ENCODE measurements at places on chromosomes 3 and 15. TPM values are rescaled to one million over a fixed set of nuclear protein-coding genes. Genes with fewer than 3 reads are reported as not detected.

- no peak for DNase-seq
Observed at GRCh38 chr15:82158811-82159210, 103.7 kb downstream of the EFL1 start.

DUOX2 gene
- total RNA-seq = not detected

- DNase-seq = no peak
Observed at GRCh38 chr3:20537234-20537633, 351.2 kb upstream of the SGO1 start.

- DNase-seq = no peak
Observed at GRCh38 chr15:89991312-89991711, 9.8 kb upstream of the ZNF710 start.

MOBP gene
- total RNA-seq = not detected

DNA sequence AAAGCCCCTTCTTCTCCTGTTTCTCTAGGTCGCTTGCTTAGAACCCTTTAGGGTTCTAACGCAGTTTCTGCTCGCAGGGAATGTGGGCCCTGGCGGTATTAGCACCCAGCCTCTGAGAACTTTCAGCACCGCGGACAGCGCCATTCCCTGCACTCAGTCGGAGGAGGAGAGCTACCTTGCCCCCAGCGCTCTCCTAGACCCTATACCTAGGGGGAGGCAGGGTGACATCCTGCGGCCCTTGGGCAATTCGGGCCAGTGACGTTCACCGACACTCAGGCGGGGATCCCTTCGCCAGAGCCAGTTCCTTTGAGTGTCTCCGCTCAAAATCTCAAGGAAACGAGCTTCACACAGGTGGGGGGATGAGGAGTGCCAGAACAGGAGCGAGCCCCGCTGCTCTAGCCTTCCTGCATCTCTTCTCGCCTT lies 1.3 kb downstream of the SLC7A14 start:
- peak; percentile 18 for DNase-seq

HCN4 gene
- total RNA-seq = not detected

- DNase-seq = peak; percentile 93
Observed at GRCh38 chr15:31024330-31024729, 32.9 kb upstream of the MTMR10 start.

DNA sequence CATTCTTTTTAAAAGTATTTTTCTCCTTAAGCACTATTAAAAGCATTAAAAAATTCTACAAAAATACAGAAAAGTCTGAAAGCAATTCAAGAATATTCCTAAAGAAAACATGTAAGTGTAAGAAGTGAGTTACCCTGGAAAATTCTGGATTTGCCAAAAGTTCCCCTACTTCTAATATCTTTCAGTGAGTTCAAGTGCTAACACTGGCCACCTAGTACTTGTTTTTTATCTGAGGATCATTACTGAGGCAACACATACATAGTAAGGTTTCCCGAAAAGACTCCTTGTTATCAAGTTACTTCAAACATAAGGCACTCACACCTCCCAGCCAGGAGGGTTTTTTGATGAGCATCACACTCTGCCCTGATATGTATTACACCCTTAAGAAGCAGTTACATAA lies 158.4 kb downstream of the TIGIT start:
- no peak for DNase-seq

- DNase-seq = peak; percentile 83
Observed at GRCh38 chr3:120425572-120426250, 25.1 kb downstream of the FSTL1 start.

DNA sequence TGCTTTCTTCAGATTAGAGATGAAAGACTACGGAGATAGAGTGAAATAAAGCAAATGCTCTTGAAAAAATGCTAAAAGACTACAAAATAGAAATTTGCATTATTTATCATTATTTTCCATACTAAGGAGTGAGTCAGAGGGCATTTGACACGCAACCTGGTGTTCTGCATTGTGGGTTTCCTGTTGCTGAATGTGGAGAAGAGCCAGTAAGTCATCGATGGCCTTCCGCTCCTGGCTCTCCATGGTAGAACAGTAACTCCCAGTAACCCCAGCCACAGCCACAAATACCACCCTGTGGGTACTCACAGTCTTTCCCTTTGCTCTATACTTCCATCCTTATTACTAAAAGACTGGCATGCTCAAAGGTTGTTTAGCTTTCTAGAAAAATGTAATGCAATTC lies 61.5 kb downstream of the CGGBP1 start:
- no peak for DNase-seq

DNA sequence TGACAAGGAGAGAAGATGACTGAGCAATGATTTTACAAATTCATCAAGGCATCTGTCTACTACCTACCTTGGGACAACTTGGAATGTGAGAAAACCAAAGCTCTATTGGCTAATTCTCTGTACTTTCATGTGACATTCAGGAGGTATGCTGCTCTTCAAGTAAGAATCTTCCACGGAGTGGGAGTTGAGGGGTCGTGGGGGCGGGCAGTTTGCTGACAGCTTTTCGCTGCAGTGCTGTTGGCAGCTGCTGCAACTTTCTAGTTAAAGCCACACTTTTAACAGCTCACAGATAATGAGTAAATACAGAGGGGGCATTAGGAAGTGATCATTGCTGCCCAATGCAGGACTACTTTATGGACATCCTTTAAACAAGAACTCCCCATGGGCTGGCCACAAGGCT lies 22.3 kb downstream of the CLDN1 start:
- no peak for DNase-seq

SQOR gene
- 25.7 TPM for total RNA-seq

TF gene
- not detected for total RNA-seq

HCLS1 gene
- total RNA-seq = 0.89 TPM

GRCh38 chr3:158492685-158493084 lies 78.3 kb upstream of the MLF1 start:
- no peak for DNase-seq

- no peak for DNase-seq
Observed at GRCh38 chr3:109353057-109353456, 15.7 kb upstream of the DPPA4 start.

DNA sequence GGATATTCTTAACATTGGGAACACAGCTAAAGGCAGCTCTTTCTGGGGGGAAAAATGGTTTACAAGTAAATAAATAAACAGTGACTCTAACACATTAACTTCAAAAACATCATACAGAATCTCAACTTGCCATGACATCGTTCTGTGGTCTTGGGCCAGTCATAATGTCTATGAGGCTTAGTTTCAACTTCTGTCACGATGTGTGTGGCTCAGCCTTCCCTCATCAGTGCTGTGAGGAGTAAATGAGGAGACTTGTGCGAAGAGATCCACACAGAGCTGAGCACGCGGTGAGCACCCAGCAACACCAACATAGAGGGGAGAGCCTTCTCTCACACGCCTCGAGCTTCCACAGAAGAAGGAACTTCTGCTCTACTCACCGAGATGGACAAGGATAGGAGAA lies 49.0 kb downstream of the DZIP1L start:
- no peak for DNase-seq

DNA sequence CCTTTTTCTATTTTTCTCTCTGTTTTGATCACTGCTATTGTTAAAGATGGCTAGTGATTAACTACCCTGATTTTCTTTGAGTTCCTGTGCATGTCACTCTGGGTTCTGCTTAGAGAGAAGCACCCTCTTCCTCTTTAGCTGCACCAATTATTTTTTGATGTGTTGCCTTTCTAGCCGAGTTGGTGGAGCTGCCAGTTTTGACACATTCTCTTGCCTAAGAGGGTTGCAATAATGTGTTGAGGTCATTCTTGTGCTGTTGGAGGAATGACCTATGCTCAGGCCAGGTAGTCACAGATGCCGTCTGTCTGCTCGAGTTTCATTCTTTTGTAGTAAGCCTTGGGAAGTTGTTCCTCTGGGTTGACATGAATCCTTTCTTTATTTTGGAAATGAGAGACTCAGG lies 84.6 kb upstream of the DPH6 start:
- no peak for DNase-seq

CFAP91 gene
- total RNA-seq = not detected

DNA sequence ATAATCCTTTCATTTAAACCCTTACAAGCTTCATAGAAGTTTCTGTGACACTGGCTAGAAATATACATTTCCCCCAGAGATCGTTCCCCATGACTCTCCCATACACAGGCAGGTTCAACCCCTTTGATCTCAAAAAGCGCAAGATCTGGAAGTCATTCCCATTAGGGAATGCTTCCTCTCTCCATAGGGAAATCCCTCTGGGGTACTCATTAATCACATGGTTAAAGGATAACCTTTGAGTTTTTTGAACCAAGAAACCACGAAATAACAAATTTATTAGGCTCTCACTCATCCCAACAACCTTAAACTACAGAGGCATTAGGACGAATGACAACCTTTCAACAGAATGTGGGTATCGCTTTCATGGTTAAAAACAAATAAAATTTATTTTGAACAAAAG lies 211.9 kb upstream of the PRICKLE2 start:
- DNase-seq = no peak

FBXL22 gene
- 0.56 TPM for total RNA-seq

NANOGP8 gene
- not detected for total RNA-seq

DNA sequence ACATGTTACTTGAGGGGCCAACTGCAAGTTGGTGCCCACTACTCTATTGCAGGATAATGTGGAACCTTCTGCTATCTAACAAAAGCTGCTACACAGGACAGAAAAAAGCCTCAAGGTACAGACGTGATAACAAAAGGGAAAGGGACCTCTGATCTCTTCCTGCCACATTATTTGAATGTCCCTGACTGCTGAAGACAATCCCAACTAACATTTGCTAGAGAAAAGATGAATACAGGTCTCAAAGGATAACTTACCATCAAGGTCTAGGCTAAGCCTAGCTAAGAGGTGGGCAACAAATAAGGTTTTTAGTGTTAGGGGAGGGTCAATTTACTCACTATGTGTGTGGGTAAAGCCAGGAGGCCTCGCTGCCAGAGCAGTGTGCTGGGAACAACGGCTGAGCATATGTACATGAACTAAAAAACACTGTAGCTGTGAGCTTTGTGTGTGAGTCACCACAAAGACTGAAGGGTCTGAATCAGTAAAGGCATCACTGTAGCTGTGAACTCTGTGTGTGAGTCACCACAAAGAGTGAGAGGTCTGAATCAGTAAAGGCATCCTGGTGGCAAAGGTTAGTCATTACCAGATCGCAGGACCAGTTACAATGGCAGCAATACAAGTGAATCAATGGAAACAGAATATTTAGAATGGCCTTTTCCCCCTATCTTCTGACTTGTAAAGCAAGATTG lies 111.7 kb downstream of the LMLN start:
- peak; percentile 93 for DNase-seq

DNA sequence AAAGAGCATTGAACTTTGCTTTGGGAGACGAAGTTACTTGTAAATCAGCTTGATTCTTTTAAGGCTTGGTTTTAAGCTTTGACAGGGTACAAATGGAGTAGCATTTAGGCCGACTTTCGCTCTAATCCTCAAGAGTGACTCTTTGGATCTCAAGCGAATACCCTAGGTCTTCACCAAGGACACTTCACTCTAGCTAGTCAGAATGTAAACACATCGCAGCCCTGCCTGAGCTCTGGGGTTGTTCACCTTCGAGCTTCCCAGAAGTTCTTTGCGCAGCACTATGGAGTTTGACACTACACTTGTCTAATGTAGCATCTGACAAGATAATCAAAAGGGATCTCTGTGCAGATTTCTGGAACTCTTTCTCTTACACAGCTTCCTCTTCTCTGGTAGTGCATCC lies 22.3 kb downstream of the NRG4 start:
- no peak for DNase-seq
